Endodermal cell (in vitro differentiated cells): ENCODE measurements at places on chromosomes 1 and 21.
A peak's percentile ranks its signal among the peaks of the same experiment; 100 is the strongest.

- no peak for DNase-seq
Measured at GRCh38 chr1:206766251-206766856, 4.2 kb upstream of the IL19 start.

DNA sequence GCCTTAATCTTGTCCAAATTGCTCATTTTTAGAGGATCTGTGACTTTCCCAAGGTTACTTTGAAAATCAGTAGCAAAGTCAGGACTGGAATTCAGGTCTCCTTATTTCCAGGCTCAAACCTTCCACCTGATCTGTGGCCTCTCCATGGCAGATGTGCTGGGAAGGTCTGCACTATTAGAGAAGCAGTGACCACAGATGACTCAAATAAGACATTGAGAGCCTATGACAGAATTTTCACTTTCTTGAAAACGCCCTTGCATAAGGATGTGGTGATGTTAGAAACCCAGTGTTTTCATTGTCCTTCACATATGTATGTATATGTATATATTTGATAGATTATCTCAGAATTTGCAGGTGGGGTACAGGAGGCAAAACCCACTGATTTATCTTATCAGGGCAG, 45.3 kb downstream of the TTC39A start:
- no peak for DNase-seq

DNA sequence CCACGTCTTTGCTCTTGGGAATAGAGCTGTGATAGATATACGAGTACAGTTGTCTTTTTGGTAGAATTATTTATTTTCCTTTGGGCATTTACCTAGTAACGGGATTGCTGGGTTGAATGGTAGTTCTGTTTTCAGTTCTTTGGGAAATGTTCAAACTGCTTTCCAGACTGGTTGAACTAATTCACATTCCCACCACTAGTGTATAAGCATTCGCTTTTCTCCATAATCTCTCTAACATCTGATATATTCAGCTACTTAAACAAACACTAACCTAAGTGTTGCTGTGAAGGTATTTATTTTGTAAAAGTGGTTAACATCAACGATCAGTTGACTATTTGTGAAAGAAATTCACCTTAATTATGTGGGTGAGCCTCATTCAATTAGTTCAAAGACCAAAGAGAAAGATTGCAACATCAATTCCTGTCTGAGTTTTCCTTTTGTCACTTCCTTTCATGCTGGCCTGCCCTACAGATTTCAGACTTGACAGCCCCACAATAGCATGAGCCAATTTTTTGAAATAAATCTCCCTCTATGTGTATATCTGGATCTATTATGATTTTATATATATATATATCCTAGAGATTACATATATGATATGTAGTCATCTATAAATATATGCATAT, 26.7 kb upstream of the DUSP10 start:
- DNase-seq, result no peak

- DNase-seq, result no peak
Measured at GRCh38 chr1:57311411-57311810, 112.4 kb downstream of the DAB1 start.

- DNase-seq, result peak; percentile 66
Measured at GRCh38 chr1:69569576-69570328, 2.0 kb downstream of the LRRC7 start.

DNA sequence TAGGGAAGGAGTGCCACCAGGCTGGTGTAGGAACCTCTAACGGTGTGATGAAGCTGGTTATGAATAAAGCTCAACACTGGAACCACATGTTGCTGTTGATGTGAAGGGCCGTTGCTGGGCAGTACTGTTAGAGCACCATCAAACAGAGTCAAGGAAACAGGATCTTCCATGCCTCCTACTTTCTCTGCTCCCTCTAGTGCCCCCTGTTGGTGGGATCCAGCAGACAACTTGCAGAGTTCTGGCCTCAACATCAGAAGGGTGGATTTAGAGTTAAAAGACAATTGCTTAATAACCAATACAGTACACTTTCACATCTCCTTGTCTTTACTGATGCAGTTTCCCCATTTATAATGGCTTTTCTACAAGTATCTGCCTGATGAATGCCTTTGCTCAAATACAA, 336.4 kb downstream of the NTNG1 start:
- DNase-seq, result peak; percentile 82

DNA sequence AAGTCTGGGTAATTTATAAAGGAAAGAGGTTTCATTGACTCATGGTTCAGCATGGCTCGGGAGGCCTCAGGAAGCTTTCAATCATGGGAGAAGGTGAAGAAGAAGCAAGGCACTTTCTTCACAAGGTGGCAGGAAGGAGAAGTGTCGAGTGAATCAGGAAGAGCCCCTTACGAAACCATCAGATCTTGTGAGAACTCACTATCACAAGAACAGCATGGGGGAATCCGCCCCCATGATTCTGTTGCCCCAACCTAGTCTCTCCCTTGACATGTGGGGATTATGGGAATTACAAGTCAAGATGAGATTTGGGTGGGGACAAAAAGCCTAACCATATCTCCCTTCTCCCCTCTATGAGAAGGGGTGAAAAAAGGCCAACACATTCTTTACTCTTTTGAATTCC, 11.2 kb upstream of the IVNS1ABP start:
- no peak for DNase-seq

DNA sequence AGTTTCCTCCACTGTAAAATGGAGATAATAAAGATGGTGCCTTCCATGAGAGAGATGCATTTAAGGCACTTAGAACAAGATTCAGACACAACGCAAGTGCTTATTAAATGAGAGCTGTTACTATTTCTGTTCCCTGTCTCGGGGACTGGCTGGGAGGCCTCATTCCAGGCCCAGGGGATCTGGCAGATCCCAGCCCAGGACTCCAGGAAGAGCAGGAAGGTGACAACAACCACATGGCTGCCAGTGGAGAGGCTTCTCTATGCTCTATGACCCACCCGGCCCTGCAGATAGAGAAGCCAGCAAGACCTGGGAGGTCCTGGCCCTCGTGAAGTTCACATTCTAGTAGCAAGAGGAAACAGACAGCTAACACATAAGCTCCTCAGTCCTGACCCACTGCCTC, 175.5 kb downstream of the ACTL8 start:
- DNase-seq, result no peak

DNA sequence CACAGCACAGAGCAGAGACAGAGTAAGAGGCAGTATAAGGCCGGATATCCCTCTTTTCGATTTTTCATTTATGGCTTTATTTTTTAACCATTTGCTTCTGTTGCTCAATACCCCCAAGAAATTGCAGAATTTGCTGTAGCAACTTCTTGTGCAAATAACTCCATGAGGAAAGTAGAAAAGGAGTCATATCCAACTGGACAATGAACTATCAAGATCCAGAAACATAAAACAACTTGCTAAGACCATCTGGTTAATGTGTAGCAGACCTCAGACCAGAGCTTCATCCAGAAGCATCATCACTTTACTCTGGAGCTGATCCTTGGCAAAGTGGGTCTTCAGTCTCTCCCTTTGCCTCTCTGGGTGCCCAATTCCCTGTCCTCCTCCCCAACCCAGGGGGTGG, 45.9 kb downstream of the ZNF697 start:
- no peak for DNase-seq

GRCh38 chr1:53681351-53681976, 57.5 kb downstream of the GLIS1 start:
- DNase-seq, result no peak

- DNase-seq, result no peak
Measured at GRCh38 chr1:62744611-62745577, 39.0 kb upstream of the ATG4C start.

DNA sequence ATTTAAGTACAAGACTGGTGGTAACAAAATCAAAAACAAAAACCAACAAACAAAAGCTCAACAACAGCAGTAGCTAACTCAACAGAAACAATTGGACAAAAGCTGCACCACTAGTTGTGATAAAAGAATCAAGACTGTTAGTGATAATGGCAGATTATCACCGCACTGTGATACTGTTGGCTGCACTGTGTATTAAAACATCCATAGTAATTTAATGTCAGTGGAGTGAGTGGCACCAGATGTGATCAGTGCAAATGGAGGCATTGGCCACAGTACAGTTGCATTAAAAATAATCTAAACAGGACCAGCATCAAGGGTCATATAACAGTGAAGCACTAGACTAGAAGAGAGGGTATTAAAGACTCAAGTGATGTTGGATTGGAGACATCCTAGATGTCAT, 1341.3 kb downstream of the MRPL39 start:
- no peak for DNase-seq

DNA sequence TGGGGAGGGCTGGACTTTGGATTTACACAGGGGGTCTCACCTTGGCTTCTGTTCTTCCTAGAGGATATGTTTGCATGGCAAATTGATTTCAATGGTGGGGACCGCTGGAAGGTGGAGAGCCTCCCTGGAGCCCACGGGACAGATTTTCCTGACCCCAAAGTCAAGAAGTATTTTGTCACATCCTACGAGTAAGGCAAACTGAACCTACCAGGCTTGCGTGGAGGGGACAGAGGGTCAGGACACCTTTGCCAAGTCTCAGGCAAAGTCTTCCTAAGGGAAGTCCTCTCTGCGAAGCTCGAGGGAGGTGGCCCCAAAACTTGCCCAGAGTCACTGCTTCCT, 7.2 kb downstream of the FBXO6 start:
- DNase-seq, result peak; percentile 42

GRCh38 chr1:165508291-165508690, 35.5 kb upstream of the LRRC52 start:
- DNase-seq, result no peak

- DNase-seq, result no peak
Measured at GRCh38 chr1:45884700-45885099, 81.3 kb downstream of the MAST2 start.

DNA sequence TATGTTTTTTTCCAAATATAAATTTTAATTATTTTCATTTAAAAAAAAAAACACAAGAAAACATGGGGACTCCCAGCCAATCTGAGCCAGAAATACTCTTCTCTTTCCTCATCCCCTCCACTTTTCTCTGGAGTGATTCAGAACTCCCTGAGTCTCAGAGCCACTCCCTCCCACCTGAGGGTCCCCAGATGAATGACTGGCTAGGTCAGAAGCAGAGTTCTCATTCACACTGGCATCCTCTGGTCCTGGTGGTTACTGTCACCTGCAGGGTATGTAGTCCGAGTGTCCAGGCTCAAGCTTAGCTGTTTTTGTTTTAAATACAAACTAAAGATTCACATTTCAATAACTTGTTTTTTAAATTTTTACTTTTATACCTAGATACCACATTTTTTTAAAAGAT, 6.3 kb downstream of the HMGCS2 start:
- no peak for DNase-seq

DNA sequence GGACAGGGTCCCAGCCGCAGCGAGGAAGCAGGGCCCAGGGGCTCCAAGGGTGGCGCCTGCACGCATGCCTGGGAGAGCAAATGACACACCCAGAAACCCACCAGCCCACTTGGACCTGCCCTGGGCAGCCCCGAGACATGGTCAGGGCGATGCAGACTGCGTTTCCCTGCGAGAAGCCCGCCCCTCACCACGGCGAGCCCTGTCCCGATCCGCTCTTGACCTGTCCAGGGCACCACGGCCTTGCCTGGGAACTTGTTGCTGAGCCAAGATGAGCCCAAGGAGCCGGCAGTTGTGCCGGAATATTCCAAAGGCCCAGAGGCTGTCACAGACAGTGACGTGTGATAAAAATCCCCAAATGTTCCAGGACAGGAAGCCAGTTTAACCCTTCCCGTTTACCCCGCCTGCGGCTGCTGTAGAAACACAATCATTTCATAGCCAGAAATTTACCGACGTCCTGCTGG, 78.1 kb downstream of the SIK1 start:
- no peak for DNase-seq

DNA sequence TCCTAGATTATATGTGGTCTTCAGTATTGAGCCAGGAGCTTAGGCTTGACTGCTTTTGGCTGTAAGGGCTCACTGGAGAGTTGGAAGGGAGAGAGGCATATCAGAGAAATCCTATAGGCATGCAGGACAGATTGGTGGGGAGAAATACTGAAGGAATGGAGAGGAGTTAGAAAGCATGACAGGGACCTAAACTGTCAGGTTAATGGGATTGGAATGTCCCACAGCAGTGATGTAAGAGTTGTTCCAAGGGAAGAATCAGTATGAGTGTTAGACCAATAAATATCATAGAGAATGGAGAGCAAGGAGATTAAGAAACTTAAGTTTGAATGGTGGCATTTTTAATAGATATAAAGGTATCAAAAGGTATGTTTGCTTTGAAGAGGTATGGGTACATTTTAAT, 39.7 kb downstream of the SLC35A3 start:
- DNase-seq, result no peak

- DNase-seq, result no peak
Measured at GRCh38 chr1:195202241-195202640, 1406.0 kb downstream of the KCNT2 start.

GRCh38 chr1:19469004-19469403, 16.3 kb downstream of the CAPZB start:
- no peak for DNase-seq

GRCh38 chr1:17566417-17566816, 26.9 kb downstream of the ARHGEF10L start:
- no peak for DNase-seq

DNA sequence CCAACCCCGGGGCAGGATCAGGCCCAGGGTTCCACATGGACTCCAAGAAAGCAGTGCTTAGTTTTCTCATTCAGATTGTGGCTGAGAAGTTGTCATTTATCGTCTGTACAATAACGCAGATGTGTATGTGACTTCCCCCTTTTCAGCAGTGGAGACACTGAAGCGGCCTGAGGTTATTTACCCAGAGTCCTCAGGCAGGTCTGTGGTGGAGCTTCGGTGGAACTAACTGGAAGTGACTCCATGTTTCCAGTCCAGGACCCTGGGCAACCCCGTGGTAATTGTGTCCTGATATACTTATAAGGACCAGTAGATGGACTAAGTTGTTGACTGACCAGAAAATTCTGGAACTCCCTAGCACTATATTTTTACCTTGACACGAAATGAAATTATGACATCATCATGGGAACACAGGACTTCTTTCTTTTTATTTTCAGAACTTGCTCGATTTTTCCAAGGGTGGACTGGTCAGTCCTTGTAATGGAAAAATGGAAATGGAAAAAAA, 1.0 kb upstream of the IER5 start:
- no peak for DNase-seq

GRCh38 chr1:17012775-17013490, 1.2 kb upstream of the ATP13A2 start:
- peak; percentile 78 for DNase-seq

DNA sequence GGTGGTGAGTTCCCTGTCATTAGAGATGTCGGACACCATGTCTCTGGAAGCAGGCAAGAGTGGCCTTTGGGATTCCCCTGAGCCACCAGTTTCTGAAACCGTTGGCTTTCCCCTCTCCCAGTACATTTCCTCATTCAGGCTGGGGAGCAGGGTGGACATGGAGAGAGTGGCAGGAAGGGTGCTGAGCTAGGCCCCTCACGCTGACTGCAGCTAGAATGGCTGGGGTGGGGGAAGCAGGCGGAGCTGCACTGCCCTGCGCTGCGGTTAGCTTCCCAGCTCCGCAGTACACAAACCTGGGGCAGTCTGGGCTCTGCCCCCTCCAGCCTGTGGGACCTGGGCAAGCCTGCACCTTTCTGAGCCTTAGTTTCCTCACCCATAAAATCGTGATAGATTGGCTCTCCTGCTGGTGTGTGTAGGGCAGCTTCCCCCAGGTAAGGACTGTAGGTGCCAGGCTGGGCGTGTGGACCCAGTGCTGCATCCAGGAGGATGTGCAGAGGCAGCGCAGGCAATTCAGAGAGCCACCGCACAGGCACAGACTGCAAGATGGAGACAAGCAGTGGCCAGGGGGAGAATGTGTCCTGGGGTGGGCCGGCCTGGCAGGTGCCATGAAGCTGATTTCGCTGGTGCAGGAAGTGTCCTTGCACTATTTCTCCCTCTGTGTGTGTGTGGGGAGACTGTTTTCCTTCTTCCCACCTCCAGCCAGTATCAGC, 3.0 kb downstream of the PLA2G2F start:
- no peak for DNase-seq

- DNase-seq, result no peak
Measured at GRCh38 chr1:159737238-159737916, 23.0 kb upstream of the CRP start.

- DNase-seq, result no peak
Measured at GRCh38 chr21:46203203-46203600, 18.9 kb upstream of the SPATC1L start.
